ENCODE measurements at places on chromosomes 3 and 15. TPM values are rescaled to one million over a fixed set of nuclear protein-coding genes. Genes with fewer than 3 reads are reported as not detected.
A peak's percentile ranks its signal among the peaks of the same experiment; 100 is the strongest.

- no peak overlapping the region for H3K4me3 ChIP-seq
- H3K4me1 ChIP-seq = no peaks in the 10 kb centered on the region
- H3K36me3 ChIP-seq = peaks cover 77% of the 10 kb centered on the region
- no peaks in the 10 kb centered on the region for H3K27me3 ChIP-seq
Observed at GRCh38 chr3:123295901-123296250, 94.1 kb downstream of the SEC22A start.

The SCN5A gene
- not detected for total RNA-seq

DNA sequence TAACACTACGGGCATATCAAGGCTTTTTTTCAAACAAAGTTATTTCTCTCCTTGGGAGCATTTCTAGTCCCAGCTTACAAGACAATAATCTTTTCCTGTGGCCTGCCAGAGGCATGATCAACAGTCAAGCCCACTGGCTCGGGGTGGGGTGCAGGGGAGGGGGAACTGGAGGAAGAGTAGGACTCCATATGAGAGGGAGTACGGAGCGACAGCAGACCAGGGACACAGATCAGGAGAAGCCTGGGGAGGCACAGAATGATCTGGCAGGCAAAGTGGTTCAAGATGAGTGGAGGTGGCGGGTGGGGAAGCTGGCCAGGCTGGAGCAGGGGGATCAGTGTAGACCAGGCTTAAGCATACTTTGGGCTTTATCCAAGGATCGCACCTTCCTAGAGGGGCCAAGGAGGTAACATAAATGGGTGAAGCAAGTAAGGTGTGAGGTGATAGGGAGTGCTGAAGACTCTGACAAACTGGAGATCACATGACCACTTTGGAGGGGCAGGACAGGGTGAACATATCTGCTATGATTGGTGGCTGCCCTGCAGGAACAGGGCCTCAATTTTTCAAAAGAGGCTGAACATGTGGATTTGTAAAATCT, 37.4 kb downstream of the KLF15 start:
- no peak for DNase-seq
- peaks cover 4% of the 10 kb centered on the region for H3K4me1 ChIP-seq
- no peaks in the 10 kb centered on the region for H3K27me3 ChIP-seq
- H3K4me3 ChIP-seq = no peak overlapping the region
- H3K27ac ChIP-seq = no peak overlapping the region

- H3K36me3 ChIP-seq = no peaks in the 10 kb centered on the region
- DNase-seq = no peak
- no peak overlapping the region for H3K27ac ChIP-seq
- no peaks in the 10 kb centered on the region for H3K27me3 ChIP-seq
- H3K4me1 ChIP-seq = no peaks in the 10 kb centered on the region
Observed at GRCh38 chr15:87881026-87881425, 375.5 kb downstream of the NTRK3 start.

DNA sequence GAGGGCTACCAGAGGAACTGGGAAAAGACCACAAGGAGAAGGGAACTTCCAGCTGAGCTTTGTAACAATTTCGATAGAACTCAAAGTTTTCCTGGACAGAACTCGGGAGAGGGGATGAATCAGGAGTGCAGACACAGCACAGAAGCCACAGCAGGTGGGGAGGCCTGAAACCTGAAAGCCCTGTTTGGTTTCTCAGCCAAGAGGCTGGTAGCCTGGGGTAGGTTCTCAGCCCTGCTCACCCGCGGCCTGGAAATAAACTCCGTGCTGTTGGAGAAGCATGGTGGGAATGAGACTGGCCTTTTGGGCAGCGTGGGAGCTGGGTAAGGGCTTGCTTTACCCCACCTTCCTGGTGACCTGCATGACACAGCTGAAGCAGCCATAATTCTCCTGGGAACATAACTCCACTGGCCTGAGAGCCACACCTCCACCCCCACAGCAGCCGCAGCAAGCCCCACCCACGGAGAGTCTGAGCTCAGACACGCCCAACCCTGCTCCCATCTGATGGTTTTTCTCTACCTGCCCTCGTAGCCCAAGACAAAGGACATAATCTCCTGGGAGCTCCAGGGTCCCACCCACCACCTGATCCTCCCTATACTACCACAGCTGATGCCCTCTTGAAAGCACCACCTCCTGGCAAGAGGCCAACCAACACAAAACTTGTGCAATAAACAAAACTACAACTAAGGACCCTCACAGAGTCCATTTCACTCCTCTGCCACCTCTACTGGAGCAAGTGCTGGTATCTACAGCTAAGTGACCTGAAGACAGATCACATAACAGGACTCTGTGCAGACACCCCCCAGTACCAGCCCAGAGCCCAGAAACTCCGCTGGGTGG, 52.5 kb upstream of the CHRM5 start:
- no peaks in the 10 kb centered on the region for H3K4me1 ChIP-seq
- H3K4me3 ChIP-seq = no peak overlapping the region
- peak; percentile 53 for DNase-seq
- no peaks in the 10 kb centered on the region for H3K36me3 ChIP-seq

DNA sequence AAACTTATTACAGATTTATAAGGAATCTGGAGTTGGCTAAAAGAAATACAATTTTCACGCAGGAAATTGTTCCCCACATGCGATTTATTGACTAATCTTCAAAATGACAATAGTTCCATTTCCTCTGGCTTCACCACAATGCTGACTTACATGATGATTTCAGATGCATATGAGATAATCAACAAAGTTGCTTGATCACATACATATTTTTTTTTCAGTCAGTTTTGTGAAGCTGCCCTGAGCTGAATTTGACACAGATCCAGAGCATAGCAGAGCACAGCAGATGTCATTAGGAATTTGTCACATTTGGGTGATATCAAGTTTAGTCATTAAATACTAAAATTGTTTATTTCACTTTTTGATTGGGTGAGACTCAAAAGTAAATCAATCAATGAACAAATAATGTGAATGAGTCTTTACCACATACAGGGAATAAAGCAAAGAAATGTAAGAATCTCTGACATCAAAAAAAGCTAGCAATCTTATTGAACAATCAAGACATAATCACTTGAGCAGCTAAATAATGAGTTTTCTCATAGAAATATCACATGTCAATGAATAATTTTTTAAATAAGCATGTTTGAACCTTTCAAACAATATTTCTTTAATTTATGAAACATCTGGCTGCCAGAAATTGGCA, 18.3 kb downstream of the CPB1 start:
- H3K4me1 ChIP-seq = no peaks in the 10 kb centered on the region
- no peak overlapping the region for H3K4me3 ChIP-seq
- no peaks in the 10 kb centered on the region for H3K36me3 ChIP-seq
- H3K27me3 ChIP-seq = no peaks in the 10 kb centered on the region
- no peak for DNase-seq

- H3K27me3 ChIP-seq = no peaks in the 10 kb centered on the region
- DNase-seq = no peak
- no peaks in the 10 kb centered on the region for H3K36me3 ChIP-seq
Observed at GRCh38 chr3:186953011-186953487, 22.7 kb downstream of the ST6GAL1 start.

The FGF7 gene
- total RNA-seq = 24.1 TPM

The PRR20G gene
- total RNA-seq = not detected

The DAG1 gene
- 33.0 TPM for total RNA-seq

- peak; percentile 82 for DNase-seq
- H3K4me3 ChIP-seq = no peak overlapping the region
- H3K27me3 ChIP-seq = no peaks in the 10 kb centered on the region
- no peaks in the 10 kb centered on the region for H3K36me3 ChIP-seq
Observed at GRCh38 chr3:43155464-43156121, 49.7 kb upstream of the POMGNT2 start.

The WDR72 gene
- total RNA-seq = not detected

The ISLR2 gene
- not detected for total RNA-seq

The TMC3 gene
- total RNA-seq = under 0.01 TPM

DNA sequence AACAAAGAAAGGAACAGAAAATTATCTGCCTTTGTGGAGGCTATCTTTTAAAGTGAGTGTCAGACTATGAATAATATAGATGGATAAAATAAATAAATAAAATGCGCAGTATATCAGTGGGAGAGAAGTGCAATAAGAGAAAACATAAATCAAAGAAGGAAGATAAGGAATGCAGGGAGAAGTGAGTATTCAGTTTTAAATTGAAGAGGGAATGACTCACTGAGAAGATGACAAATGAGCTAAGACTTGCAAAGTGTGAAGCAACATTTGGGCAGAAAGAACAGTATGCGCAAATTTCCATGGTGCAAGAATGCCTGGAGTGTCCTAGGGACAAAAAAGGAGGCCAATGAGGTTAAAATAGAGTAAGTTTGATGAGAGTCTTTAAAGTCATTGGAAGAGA, 1300.1 kb upstream of the ALCAM start:
- H3K27ac ChIP-seq = no peak overlapping the region
- no peak for DNase-seq
- H3K36me3 ChIP-seq = no peaks in the 10 kb centered on the region
- no peaks in the 10 kb centered on the region for H3K4me1 ChIP-seq
- H3K27me3 ChIP-seq = no peaks in the 10 kb centered on the region
- H3K4me3 ChIP-seq = no peak overlapping the region

- peaks cover 7% of the 10 kb centered on the region for H3K4me1 ChIP-seq
- H3K4me3 ChIP-seq = no peak overlapping the region
- no peaks in the 10 kb centered on the region for H3K36me3 ChIP-seq
- H3K27me3 ChIP-seq = no peaks in the 10 kb centered on the region
- H3K27ac ChIP-seq = no peak overlapping the region
- no peak for DNase-seq
Observed at GRCh38 chr3:48477959-48478520, 25.9 kb downstream of the SHISA5 start.

GRCh38 chr15:62824111-62825015, 218.2 kb upstream of the TPM1 start:
- H3K4me3 ChIP-seq = no peak overlapping the region

All from stomach (tissue), 19 donors.